Neural crest cell (in vitro differentiated cells): ENCODE measurements at places on chromosomes 4 and X. TPM values are rescaled to one million over a fixed set of nuclear protein-coding genes. Genes with fewer than 3 reads are reported as not detected.

The TBC1D19 gene
- 9.2 and 11.7 TPM in 2 replicates for total RNA-seq

DNA sequence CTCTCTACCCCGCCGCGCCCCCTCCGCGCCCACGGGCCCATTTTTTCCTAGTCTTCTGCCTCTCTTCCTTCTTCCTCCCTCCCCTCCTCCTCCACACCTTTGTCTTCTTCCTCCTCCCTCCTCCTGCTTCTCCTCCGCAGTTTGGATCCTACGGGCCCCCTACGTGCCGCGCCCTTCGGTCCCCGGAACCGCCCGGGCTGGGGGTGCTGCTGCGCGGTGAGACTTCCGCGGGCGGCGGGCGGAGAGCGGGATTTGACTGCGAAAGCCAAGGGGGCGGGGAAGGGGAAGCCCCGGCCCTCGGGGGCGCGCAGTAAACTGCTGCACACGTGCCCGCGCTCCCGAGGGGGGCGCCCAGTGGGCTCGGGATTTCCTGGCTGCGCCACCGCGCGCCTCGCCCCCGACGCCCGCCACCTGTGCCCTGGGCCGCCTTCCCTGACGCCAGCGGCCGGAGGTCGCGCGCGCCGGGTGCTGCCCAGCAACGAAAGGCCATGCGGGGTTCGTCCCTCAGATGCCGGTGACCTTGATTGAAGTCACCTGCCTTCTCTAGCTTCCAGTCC lies 3.3 kb upstream of the NKX3-2 start:
- DNase-seq, result no peak

DNA sequence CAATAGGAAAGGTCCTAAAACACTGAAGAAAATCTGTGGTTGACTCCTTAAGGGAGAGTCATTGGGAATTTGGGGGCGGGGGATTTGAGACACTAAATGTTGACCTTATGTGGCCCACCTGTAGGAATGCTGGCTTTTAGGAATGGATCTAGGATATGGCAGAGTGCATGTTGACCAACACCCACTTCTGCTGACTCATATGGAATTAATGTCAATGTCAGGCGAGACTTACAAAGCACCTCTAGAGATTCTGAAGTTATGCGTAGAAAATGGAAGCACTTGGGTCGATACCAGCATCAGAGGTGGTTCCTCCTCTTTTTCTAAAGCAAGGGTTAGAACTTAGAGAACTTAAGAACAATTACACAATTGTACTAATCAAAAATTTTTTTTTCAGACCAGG lies 100.6 kb upstream of the CBR4 start:
- no peak for DNase-seq

The USP17L22 gene
- total RNA-seq, result not detected in 2 replicates

DNA sequence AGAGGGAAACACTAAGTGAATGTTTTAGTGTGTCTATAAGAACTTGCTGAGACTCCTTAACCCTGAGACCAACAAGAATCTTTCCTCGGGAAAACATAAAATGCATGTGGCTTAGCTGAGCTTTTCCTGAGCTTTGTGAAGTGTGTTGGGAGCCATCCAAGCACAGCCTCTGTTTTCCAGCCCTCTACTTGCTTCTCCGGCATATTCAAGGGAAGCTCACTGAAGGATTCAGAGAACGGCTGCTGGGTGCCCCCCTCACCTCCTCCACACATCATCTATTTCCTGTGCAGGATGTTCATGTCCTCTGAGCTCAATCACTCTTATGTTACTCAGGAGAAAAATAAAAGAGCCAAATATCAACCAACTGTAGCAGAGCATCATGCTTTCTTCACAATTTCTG lies 492.1 kb downstream of the IL15 start:
- DNase-seq, result no peak

DNA sequence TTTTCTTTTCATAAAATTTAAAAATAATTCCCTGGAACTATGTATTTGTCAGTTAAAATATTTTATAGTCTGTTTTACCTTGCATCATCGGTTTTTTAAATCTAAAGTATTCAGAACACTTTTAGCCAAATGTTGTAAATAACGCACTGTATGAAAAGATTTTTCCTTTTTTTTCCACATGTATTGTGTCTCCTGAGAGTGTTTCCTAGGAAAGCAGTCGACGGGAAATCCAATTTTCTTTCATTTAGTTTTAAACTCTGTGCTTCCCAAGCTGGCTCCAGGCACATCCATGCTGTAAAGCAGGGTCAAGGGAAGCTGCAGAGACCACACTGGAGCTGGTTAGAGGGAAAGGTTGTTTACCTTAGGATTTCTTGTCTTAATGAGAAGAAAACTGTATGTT lies 1724.3 kb upstream of the TENM3 start:
- DNase-seq, result no peak

The PDLIM3 gene
- total RNA-seq, result 2.3 and 3.2 TPM in 2 replicates
